ENCODE measurements at places on chromosomes 1 and 21.
A peak's percentile ranks its signal among the peaks of the same experiment; 100 is the strongest.

GRCh38 chr1:2546515-2547209, 9.5 kb upstream of the TNFRSF14 start:
- DNase-seq = peak; percentile 47

DNA sequence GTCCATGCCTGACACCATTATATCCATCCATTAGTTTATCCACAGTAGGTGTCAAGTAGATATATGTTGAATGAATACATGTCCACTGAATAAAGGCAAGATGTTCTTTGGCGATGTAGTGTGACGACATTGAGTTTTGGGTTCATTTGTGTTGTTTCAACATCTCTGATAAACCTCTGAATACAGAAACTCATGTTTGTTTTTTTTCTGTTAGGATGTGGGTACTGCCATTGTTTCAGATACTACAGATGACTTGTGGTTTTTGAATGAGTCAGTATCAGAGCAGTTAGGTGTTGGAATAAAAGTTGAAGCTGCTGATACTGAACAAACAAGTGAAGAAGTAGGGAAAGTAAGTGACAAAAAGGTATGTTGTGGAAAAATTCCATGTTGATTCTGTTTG, 28.1 kb downstream of the MDM4 start:
- DNase-seq = no peak

DNA sequence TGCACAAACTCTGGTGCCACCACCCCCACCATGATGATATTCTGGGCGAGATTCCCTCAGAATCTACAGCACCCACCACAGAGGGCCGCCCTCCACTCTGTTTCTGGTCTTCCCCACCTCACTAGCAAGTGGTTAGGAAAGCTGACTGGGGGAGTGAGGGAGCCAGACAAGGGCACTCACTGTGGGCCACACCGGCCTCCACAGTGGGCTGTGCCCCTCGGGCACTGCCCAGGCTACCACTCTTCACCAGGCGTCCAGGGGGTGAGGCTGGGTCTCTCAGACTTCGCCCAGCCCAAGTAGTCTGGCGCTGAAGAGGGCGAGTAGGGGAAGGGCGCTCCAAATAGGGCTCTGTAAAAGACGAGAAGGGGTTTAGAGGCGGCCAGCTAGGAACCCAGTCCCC, 11.2 kb upstream of the GATAD2B start:
- DNase-seq = no peak

GRCh38 chr1:231236208-231236591, 4.8 kb upstream of the GNPAT start:
- DNase-seq = no peak

- DNase-seq = no peak
Observed at GRCh38 chr1:225343618-225344017, 84.2 kb downstream of the LBR start.

- no peak for DNase-seq
Observed at GRCh38 chr1:20491866-20492265, 5.9 kb upstream of the CAMK2N1 start.

DNA sequence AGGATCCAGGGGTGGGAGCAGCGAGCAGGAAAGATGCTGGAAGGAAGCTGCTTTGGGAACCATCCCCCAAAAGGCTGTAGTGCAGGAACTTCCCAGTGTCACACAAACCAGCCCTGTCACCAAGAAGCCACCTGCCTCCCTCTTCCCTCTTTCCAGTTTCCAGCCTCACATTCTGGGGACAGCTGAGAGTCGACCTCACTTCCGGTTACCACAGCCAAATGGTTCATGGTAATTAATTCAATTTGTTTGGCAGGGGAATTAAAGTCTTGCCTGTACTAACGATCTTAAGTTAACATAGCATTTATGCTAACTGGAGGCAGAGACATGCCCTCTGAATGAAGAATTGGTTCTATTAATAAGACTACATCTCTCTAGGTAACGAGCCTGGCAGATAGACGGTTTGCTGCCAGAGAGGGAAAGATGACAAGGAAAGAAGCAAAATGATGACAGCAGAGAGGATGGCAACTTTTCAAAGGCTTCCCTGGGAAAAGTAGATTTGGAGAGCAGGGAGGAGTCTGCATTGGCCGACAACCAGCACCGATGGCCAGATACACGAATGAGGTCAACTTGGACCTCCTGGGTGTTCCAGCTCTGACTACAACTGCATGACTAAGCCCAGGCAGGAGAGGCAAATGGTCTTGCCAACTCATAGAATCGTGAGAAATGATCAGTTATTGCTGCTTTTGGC, 64.1 kb downstream of the TMCO4 start:
- DNase-seq = no peak

GRCh38 chr1:179661018-179661417, 69.4 kb downstream of the TDRD5 start:
- no peak for DNase-seq

GRCh38 chr1:222048094-222048595, 306.3 kb upstream of the DUSP10 start:
- DNase-seq = no peak

- no peak for DNase-seq
Observed at GRCh38 chr1:205506409-205507200, 2.1 kb downstream of the CDK18 start.

DNA sequence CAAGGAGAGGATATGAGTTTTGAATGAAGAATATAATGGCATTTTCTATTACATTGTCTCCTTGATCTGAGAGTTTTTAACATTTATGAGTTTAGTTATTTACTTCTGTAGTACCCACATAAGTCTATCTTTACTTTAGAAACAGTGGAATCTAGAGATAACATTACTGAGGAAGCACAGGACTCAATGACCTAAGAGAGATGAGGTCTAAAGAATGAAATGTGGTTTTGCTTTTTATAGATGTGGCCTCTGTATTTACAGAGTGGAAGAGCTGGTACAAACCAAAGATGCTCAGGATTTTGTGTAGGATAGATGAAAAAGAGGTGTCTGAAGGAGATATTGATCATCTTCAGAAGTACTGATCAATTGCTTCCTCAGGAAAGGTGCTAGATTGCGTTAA, 177.3 kb downstream of the KCTD3 start:
- no peak for DNase-seq

GRCh38 chr1:33841494-33841893, 22.4 kb upstream of the HMGB4 start:
- no peak for DNase-seq

DNA sequence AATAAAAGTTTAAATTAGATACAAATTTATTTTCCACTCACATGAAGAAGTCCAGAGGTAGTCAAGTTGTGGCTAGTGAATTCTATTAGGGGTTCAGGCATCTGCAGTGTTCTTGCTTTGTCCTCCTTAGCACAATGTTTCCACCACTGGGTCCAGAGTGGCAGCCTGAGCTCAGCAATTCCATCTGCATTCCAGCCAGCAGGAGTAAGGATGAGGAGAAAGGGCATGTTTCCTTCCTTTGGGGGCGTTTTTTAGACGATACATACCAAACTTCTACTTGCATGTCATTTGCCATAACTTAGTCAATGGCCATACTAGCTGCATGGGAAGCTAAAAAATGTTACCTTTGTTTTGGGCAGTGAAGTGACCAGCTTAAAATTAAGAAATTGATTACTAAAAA, 98.5 kb upstream of the VANGL1 start:
- DNase-seq = no peak

GRCh38 chr1:204098683-204099082, 25.8 kb downstream of the SOX13 start:
- no peak for DNase-seq

GRCh38 chr21:14876524-14876840, 188.3 kb downstream of the NRIP1 start:
- no peak for DNase-seq

- no peak for DNase-seq
Observed at GRCh38 chr1:47213230-47213963, 18.6 kb downstream of the TAL1 start.

DNA sequence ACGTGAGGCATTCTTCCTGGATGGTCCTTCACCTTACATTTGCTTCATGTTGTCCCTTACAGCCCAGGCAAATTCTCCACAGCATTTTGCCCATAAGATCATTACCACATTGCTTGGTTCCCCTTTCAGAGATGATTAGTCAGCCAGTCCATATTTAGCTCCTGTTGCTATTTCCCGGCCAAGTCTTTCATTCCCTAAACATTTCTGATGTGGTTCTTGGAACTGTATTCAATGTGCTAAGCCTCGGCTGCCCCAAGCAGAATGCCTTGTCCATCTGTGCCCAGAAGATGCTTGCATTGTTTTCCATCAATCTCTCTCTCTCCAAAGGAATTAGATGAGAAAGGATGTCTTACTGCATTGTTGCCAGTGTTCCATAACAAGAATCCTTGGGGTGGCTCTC, 420.9 kb upstream of the CAMK1G start:
- DNase-seq = no peak

GRCh38 chr1:14543191-14543840, 55.2 kb upstream of the KAZN start:
- no peak for DNase-seq

DNA sequence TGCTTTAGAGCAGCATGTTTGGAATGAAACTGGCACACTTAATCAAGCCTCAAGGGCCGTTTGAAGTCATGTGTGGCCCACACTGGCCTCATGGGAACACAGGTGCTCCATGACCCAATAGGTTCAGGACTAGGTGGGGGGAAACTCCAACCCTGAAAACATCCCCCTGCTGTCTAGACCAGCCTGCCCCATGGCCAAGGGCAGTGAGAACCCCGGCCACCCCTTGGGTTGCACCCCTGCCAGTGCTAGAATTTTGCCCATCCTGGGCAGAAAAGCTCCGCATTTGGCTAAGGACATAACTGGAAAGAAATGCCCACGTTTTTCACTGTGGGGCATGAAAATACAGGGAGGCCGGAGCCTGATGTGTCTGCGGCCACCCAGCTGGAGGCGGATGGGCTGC, 6.1 kb upstream of the PTGER3 start:
- DNase-seq = no peak

DNA sequence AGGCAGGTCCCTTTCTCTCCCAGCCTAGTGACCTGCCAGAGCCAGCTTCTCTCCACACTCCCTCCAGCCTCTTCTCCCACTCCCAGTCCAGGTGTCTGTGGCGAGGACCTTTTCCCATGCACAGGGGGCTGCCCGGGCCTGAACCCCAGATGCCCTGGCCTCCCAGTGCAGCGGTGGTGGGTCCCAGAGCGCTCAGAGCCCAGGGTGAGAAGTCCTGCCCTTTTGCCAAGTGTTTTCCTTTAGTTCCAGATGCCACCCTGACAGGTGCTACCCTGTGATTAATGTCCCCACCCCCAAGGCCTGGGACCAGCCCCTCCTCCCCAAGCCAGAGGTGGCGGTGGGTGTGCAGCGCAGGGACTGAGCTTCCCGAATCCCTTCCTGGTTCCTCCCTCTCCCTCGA, 90.4 kb downstream of the PAX7 start:
- DNase-seq = no peak

DNA sequence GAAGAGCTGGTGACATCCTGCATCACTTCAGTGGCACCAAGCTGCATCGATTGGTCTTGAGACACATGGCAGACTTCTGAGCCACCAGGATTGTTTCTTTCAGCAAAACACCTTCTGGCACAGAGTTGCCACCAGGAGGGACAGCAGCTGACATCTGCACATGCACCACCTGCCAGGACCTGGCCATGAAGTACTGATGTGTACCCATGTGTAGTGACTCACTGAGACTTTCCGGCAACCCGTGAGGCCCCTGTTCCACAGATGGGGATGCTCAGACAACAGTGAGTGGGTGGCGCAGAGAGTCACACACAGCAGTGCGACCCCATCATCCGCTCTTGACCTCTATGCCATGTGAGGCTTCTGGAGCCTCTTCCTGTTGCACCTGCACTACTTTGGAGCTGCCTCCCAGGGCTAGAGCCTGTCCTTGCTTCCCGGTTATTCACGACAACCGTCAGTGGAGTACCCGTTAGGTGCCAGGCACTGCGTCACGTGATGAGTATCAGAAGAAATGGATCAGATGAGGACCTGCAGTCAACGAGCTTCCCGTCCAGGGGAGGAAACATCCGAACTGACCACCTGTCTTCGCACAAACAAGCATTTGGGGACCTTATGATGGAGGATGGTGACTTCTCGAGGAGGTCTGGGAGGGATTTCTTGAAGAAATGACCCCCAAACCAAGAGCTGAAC, 80.5 kb upstream of the VAMP3 start:
- DNase-seq = no peak

All from neural crest cell (in vitro differentiated cells).